ENCODE measurements at places on chromosomes 5 and 9.
A peak's percentile ranks its signal among the peaks of the same experiment; 100 is the strongest.

- no peak for DNase-seq
Measured at GRCh38 chr5:129500101-129500500, 40.0 kb downstream of the ADAMTS19 start.

DNA sequence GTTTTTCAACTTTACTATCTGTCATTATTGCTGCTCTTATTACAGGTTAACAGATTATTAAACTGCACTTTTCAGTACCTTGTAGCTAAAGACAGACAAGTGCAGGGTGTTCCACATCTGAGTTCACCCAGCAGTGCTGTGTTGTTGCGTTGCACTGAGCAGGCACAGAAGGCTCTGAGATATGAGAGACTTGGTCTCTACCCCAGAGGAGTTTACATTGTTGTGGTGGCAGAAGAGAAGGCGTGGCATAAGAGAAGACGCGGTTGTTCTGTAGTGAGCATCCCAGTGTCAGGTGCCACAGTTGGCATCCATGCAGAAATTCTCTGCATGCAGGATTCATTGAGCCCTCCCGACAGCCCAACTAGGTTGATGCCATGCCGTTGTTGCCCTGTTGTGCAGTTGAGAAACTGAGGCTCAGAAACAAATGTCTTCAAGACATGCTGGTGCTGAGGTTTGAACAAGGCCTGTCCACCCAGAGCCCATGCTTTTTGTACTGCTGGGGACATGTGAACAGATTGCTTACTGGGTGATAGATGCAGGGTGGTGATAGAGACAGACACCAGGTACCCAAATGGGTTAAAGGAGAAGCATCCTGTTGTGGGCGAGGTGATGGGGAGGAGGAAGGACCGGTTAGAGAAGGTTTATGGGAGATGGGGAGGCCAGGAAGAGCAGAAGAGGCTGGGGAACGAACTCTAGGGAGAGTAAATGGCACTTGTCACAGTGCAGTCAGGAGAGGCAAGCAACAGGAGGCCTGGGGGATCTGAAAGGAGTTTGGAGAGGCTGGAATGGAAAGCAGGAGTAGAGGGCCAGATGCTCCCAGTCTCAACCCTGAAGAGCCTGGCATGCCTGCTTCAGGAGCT lies 8.2 kb downstream of the ABL1 start:
- no peak for DNase-seq

GRCh38 chr9:137665697-137666512 lies 47.1 kb downstream of the EHMT1 start:
- no peak for DNase-seq

DNA sequence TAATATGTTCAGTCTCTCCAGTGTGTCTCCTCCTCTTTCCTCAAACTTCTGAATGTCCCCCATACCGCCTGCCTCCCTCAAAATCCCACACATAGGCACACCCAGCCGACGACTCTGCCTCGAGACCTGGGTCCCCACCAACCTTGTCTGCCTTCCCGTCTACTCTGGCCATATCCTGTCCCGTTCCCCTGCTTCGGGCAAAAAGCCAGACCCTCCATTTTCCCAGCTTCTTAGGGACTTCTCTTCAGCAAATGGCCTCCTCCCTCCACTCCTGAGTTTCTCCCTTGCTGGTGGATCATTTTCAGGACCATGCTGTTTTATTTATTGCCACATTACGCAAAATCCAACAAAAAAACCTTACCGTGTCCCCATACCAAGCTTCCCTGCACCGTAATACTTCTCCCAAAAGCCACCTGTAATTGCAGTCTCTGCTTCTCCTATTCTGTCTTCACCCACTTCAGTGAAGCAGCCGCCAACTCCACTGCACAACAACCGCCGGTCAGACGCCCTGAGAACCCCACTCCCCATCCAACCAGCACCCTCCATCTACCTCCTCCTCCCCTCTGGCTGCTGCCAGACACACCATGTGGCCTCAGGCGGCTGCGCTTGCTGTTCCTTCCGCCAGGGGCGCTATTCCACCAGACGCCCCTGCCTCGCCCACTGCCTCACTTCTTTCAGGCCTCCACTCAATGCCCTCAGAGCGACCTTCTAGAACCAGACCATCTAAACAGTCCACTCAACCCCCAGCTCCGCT lies 117.0 kb downstream of the TRPM6 start:
- peak; percentile 43 for DNase-seq

DNA sequence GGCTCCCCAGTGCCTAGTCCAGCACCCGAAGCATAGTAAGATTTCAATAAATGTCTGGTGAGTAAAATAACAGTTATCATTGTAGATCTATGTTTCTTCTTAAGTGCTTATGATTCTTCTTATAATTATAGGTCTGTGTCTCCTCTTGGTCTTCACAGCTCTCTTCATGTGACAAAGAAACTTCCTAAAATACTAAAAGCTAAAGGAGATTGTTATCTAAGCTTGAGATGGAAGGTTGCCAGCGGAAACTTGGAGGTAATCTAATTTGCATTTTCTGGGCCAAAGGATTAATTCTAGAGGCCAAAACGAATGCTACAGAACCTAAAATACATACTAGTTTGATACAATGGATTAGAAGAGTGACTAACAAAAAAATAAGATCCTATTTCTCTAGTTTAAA lies 13.6 kb upstream of the ARHGAP26 start:
- DNase-seq = no peak

- peak; percentile 64 for DNase-seq
Measured at GRCh38 chr9:122122903-122123632, 30.0 kb upstream of the TTLL11 start.

DNA sequence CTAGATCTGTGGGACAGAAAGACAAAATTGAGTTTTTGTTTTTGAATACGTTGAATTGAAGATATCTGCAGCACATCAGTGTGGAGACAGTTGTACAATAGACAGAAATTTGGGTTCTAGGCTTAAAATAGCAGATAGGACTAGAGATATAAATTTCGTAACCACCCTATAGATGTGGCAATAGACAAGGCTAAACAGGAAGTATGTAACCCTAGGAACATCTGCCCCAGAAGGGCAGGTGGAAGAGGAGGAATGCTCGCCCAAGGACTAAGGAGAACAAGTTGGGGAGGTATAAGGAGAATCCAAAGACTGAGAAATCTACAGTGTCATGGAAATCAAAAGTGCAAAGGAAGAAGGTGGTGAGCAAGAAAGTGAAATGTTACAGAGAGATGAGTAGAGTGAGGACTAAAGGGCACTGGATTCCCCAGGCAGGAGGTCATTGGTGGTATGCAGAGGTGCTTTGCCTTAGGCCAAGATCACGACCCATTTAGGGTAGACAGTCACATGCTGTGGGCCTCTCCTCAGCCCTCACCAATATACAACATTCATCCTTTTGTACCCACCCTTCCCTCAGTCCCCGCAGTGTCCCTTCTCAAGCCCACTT lies 109.1 kb upstream of the ELL2 start:
- no peak for DNase-seq

DNA sequence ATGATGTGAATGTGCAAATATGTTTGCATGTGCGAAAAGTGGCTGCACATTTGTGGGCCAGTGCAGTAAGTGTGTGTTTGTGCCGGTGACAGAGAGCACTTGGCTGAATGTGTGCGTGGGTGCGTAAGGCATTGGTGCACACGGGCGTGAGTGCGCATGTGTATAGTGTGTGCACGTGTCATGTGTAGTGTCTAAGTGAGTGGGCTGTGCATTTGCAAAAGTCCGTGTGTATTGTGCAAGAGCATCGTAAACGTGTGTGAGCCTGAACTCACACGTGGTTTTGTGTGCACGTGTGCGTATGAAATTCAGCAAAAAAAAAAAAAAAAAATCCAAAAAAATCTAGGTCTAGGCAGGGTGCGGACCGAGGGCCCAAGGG lies 6.5 kb upstream of the EBF1 start:
- no peak for DNase-seq

- no peak for DNase-seq
Measured at GRCh38 chr9:13865869-13866268, 448.1 kb downstream of the NFIB start.

- no peak for DNase-seq
Measured at GRCh38 chr9:15155826-15156225, 151.2 kb downstream of the TTC39B start.

- no peak for DNase-seq
Measured at GRCh38 chr9:77672183-77672582, 24.1 kb upstream of the GNA14 start.

GRCh38 chr5:28012538-28012937 lies 974.2 kb upstream of the CDH9 start:
- no peak for DNase-seq

GRCh38 chr9:14870090-14870489 lies 40.1 kb downstream of the FREM1 start:
- no peak for DNase-seq

GRCh38 chr5:169917500-169917899 lies 62.8 kb downstream of the INSYN2B start:
- no peak for DNase-seq

GRCh38 chr5:6424110-6424659 lies 24.5 kb upstream of the UBE2QL1 start:
- no peak for DNase-seq

DNA sequence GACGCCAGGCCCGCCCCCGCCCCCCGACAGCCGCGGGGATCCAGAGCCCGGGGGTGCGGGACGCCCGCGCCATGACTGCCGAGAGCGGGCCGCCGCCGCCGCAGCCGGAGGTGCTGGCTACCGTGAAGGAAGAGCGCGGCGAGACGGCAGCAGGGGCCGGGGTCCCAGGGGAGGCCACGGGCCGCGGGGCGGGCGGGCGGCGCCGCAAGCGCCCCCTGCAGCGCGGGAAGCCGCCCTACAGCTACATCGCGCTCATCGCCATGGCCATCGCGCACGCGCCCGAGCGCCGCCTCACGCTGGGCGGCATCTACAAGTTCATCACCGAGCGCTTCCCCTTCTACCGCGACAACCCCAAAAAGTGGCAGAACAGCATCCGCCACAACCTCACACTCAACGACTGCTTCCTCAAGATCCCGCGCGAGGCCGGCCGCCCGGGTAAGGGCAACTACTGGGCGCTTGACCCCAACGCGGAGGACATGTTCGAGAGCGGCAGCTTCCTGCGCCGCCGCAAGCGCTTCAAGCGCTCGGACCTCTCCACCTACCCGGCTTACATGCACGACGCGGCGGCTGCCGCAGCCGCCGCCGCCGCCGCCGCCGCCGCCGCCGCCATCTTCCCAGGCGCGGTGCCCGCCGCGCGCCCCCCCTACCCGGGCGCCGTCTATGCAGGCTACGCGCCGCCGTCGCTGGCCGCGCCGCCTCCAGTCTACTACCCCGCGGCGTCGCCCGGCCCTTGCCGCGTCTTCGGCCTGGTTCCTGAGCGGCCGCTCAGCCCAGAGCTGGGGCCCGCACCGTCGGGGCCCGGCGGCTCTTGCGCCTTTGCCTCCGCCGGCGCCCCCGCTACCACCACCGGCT lies 1.0 kb downstream of the FOXE1 start:
- DNase-seq = peak; percentile 55

GRCh38 chr9:135355521-135356011 lies 124.0 kb upstream of the PPP1R26 start:
- no peak for DNase-seq

DNA sequence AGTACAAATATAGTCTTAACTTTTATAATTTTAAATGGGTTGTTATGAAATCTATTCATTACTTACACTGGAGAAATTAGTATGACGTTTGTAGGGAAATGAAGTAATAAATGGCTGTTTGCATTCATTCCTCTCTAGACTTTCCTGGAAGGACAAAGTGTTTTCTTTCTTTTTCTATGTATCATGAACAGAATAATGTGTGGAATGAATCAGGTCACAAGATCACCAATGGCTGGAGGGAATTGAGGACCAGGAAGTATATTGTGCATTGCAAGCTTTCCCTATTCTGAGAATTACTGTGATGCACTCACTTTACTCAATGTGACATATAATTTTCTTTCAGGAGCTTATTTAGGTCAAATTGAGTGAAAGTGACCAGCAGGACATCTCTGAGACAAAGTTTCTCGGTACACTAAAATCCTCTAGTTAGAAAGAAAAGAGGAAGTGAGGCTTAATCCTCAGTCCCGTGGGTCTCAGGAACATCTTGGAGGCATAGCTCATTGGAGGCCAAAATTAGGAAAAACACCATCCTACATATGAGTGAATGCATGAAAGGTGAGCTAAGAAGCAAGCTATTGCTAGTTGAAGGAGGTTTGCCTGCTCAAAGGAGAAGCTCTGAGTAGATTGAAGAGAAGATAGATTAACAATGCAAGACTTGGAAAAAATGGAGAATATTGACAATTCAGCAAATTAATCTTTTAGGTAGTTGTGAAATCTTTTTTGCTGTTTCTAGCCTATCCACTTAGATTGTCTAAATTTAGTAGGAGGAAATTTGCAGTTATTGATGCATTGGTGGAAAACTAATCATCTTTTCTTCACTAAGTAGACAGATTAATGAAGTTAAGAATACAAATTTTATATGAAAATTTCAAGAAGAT lies 28.0 kb downstream of the ERAP2 start:
- no peak for DNase-seq

DNA sequence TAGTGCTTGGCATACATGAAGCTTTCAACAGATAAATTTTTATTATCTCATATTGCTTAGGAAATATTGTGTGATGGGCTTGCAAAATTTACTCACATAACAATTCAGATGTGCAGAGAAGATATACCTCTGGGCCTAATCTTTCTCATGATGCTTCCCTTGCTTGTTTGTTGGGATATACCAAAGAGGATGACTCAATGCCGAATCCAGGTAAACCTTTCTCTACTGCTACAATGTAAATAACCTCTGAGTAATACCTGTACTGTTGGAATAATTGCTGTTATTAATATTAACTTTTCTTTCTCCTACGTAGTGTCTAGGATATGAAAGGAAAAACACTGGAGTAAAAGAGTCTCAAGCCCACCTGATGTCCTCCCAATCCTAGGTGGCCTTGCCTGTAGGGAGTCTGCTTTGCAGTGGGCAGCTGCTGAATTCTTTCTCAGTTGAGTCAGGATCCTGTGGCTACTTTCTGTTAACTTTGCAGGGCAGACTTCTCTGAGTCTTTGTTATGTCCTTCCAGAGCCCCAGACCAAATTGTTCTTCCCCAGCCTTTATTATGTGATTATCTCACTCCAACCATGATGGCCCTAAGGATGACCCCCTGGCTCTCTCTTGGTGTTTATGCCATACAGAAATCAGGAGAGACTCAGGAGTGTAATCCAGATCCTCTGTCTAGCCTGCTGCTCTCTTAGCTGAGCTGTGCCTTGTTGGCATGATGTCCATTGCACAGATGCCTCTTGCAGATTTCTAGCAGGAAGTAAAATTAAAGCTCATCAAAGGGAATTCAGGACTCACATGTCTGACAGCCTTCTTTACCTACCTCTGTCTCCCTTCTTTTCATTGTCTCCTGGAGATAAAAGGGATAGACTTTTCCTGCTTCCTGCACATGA lies 208.1 kb downstream of the SNX18 start:
- no peak for DNase-seq

GRCh38 chr5:131328536-131329285 lies 64.9 kb downstream of the CDC42SE2 start:
- DNase-seq = no peak
